ENCODE measurements at places on chromosomes 12 and 14.

DNA sequence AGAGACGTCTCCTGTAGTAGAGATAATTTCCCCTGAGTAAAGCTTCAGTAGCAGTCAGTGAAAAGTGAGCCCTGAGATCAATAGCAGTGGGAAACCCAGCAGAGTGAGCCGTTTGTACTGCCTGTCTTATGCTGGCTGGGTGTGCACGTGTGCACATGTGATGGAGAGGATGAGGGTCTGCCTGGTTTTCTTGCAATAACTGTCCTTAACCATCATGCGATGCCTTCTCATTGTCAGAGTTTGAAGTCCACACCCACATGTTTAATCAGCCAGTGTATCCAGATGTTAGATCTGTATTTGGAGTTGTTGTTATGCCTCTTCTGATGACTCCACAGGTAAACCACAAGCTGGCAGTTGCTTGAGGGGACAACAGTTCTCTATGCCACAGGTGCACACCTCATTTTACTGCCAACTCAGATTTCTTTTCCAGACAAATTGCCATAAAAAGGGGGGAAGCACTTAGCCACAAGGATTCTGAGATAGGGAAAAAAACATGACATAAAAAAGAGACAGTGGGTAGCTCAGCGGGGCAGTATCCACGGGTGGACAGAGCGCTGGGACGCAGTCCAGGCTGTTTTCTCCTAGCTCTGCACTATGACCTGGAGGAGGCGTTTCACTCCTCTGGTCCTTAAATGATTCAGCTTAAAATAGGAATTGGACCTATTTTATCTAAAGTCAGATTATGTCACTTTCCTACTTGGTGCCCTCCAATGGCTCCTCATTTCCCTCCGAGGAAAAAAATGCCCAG lies 192.3 kb downstream of the ANO6 start:
- no peak for DNase-seq
- H3K36me3 ChIP-seq: peaks cover 13% of the 10 kb centered on the region
- no peaks in the 10 kb centered on the region for H3K4me1 ChIP-seq
- H3K27me3 ChIP-seq: no peaks in the 10 kb centered on the region
- no peak overlapping the region for H3K27ac ChIP-seq

DNA sequence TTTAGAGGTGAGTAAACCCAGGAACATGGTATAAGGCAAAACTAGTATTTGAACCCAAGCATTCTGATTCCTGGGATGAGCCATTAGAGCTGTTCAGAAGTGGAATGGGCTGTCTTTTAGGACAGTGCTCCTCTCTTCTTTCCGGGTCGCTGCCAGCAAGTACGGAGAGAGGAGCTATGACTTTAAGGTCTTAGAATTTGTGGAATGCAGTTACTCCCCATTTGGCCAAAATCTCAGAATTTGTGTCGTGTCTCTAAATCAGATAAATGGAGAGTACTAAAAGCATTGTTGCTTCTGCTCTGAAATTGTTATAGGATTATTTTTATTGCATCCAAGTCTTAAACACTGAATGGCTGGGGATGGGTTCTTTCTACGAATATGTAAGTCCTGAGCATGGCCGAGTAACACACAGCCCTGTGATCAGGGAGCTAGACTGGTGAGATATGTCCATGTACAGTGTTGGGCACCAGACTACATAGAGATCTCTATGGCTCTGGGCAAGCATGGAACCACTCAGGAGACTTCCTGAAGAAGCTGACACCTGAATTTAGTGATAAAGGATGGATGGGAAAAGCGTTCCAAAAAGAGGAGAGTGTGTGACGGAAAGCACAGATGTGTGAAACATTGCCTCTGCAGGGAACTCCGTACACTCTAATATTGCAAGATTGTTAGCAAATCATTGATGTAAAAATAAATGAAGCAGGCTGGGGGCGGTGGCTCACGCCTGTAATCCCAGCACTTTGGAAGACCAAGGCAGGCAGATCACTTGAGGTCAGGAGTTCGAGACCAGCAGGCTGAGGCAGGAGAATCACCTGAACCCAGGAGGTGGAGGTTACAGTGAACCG lies 184.7 kb downstream of the SRGAP1 start:
- peak; percentile 75 for DNase-seq
- no peak overlapping the region for H3K4me3 ChIP-seq
- peaks cover 16% of the 10 kb centered on the region for H3K4me1 ChIP-seq
- H3K27ac ChIP-seq: peak overlapping the region; percentile 14
- no peaks in the 10 kb centered on the region for H3K36me3 ChIP-seq

DNA sequence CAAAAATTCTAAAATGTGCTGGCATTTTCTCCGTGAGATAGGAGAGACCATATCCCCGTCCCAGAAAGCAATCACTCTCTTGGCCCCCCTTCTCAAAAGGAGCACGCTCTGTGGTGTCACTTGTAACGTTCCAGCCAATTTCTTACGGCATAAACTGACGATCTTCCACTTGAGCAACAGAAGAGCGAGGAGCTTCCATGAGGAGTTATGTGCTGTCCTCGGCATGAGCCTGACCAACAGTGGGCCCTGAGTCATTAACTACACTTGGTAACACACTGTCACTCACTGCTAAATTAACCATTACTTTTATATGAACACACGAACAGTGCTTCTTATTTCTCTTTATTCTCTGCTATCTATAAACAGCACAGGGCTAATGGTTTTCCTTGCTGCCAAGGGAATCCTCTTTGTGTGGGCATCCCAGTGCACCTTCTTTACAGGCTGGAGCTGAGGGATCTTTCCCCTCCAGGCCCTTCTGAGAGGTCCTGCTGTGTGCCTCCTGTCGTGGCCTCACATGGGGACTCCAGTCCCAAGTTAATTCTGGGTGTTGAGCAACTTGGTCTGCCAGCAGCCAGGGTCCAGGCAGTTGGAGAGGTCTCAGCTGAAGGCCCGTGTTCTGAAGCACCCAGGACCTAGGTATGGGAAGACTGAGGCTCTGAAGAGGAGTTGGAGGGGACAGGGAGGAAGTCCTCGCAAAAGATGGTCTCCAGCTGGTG lies 9.4 kb downstream of the SLC6A13 start:
- peaks cover 11% of the 10 kb centered on the region for H3K27me3 ChIP-seq
- no peaks in the 10 kb centered on the region for H3K36me3 ChIP-seq
- H3K27ac ChIP-seq: no peak overlapping the region

DNA sequence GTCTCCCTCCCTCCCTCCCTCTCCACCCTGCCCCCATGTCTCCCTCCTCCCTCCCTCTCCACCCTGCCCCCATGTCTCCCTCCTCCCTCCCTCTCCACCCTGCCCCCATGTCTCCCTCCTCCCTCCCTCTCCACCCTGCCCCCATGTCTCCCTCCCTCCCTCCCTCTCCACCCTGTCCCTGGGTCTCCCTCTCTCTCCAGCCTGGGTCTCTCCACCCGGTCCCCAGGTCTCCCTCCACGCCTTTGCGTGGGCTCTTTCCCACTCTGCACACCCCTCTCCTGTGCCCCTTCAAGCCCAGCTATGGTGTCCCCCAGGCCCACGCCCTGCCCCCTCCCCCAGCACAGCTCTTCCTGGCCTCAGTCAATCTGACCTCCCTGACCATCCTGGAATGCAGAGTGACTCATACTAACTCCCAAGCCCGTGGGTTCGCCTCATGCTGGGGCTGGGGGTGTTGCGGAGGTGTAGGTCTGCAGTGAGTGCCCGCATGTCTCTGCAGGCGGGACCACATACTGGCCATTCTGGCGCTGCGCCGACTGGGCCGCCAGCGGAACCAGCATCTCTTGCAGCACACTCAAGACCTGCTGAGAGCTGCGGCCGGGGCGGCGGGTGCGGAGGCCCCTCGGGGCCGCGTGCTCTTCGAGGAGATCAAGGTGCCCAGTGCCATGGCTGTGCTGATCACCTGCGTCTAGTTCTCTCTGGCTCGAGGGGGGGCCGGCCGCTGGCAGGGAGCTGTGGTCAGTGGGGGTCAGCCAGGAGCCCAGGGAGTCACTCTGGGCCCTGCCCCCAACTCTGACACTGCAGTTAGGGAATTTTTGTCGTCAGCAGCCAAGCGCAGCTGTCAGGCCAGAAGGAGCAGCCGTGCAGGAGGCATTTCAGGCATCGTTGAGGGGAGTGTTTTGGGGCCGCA lies 13.5 kb upstream of the TNFAIP2 start:
- H3K4me3 ChIP-seq: no peak overlapping the region
- H3K36me3 ChIP-seq: no peaks in the 10 kb centered on the region
- H3K27ac ChIP-seq: peak overlapping the region; percentile 95
- DNase-seq: peak; percentile 86
- H3K27me3 ChIP-seq: peaks cover under 1% of the 10 kb centered on the region
- peaks cover 26% of the 10 kb centered on the region for H3K4me1 ChIP-seq

DNA sequence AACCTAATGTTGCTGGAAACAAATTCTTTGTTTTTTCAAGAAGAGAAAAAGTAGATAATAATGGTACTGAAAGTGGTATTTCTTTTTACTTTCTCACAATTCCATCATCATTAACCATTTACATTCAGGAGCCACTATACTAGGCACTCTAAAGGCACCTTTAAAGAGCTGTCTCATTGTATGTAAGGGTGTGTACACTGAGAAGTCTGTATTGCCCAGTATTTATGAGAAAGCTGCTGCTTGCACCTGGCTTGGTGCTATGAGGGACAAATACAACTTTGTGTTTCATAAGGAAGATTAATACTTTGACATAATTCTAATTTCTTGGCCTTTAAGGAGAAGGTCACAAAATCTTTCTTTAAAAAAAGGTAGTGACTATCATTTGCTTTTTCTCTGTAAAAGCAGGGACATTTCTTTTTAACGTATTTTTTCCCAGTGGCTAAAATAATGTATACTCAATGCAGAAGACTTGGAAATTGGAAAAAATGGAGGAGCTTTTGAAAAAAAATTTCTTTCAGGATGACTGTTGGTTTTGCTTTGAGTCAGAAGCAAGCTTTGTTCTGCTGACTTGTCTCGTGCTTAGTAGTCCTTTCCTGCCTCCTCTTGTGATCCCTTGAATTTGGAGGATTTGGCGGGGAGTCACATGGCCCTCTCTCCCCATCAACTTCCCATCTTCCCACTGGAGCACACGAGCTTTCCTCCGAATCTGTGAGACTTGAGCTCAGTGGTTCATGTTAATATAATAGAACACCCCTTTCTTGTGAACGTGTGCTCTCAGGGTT lies 50.1 kb downstream of the RASSF3 start:
- H3K4me3 ChIP-seq: no peak overlapping the region
- H3K4me1 ChIP-seq: no peaks in the 10 kb centered on the region
- DNase-seq: no peak
- H3K27me3 ChIP-seq: no peaks in the 10 kb centered on the region

DNA sequence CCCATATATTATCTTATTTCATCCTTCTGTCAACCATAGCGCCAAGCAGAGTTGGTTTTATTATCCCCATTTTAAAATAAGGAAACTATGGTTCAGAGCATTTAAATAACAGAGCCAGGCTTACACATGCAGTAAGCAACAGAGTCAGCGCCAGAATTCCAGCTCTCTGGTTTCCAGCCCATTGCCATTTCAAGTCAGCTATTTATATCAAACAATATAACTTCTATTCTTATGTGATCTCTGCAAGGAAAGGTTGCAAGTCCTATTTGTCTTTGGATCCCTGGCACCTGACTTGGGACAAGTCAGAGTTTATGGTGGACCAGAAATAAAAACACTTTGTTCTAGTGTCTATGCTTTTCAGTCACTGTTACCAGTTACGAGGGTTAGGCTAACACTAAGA lies 174.1 kb upstream of the EEA1 start:
- DNase-seq: no peak
- H3K27ac ChIP-seq: no peak overlapping the region
- H3K36me3 ChIP-seq: no peaks in the 10 kb centered on the region
- peaks cover 2% of the 10 kb centered on the region for H3K4me1 ChIP-seq
- H3K4me3 ChIP-seq: no peak overlapping the region
- no peaks in the 10 kb centered on the region for H3K27me3 ChIP-seq

- H3K27me3 ChIP-seq: no peaks in the 10 kb centered on the region
- H3K4me1 ChIP-seq: peaks cover 3% of the 10 kb centered on the region
- peaks cover 8% of the 10 kb centered on the region for H3K36me3 ChIP-seq
- H3K4me3 ChIP-seq: no peak overlapping the region
Measured at GRCh38 chr14:103480595-103480994, 42.0 kb downstream of the CKB start.

- peak overlapping the region; percentile 97 for H3K27ac ChIP-seq
- H3K27me3 ChIP-seq: no peaks in the 10 kb centered on the region
- peak; percentile 57 for DNase-seq
- H3K4me3 ChIP-seq: peak overlapping the region; percentile 95
- peaks cover 10% of the 10 kb centered on the region for H3K4me1 ChIP-seq
- H3K36me3 ChIP-seq: peaks cover 8% of the 10 kb centered on the region
Measured at GRCh38 chr12:76030341-76031080, 1.1 kb downstream of the PHLDA1 start.

DNA sequence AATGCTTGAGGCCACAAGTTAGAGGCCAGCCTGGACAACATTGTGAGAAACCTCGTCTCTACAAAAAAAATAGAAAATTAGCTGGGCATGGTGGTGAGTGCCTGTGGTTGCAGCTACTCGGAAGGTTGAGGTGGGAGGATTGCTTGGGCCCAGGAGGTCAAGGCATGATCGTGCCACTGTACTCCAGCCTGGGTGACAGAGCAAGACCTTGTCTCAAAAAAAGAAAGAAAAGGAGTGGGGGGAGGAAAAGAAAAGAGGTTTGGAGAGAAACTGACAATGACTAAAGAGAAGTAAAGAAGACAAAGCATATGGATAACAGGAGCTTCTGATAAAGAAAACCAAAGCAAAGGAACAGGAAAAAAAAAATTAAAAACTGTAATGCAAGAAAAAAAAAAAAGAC lies 37.4 kb upstream of the SELPLG start:
- H3K27ac ChIP-seq: no peak overlapping the region
- no peaks in the 10 kb centered on the region for H3K27me3 ChIP-seq
- peaks cover 13% of the 10 kb centered on the region for H3K4me1 ChIP-seq
- DNase-seq: no peak
- peaks cover 6% of the 10 kb centered on the region for H3K36me3 ChIP-seq
- no peak overlapping the region for H3K4me3 ChIP-seq

GRCh38 chr14:74888164-74889158 lies 6.7 kb downstream of the DLST start:
- H3K27me3 ChIP-seq: no peaks in the 10 kb centered on the region
- no peak overlapping the region for H3K27ac ChIP-seq
- H3K36me3 ChIP-seq: peaks cover 23% of the 10 kb centered on the region
- no peak overlapping the region for H3K4me3 ChIP-seq
- H3K4me1 ChIP-seq: peaks cover 29% of the 10 kb centered on the region
- peak; percentile 48 for DNase-seq

- H3K36me3 ChIP-seq: no peaks in the 10 kb centered on the region
- no peak overlapping the region for H3K4me3 ChIP-seq
- DNase-seq: peak; percentile 85
Measured at GRCh38 chr12:50620109-50620977, 115.6 kb downstream of the DIP2B start.

GRCh38 chr12:131825146-131825892 lies 2.9 kb upstream of the MMP17 start:
- no peaks in the 10 kb centered on the region for H3K36me3 ChIP-seq
- H3K27me3 ChIP-seq: no peaks in the 10 kb centered on the region
- DNase-seq: peak; percentile 72
- no peak overlapping the region for H3K27ac ChIP-seq
- H3K4me1 ChIP-seq: no peaks in the 10 kb centered on the region
